HS-27A (cell line): ENCODE measurements at places on chromosomes 3 and 15.

DNA sequence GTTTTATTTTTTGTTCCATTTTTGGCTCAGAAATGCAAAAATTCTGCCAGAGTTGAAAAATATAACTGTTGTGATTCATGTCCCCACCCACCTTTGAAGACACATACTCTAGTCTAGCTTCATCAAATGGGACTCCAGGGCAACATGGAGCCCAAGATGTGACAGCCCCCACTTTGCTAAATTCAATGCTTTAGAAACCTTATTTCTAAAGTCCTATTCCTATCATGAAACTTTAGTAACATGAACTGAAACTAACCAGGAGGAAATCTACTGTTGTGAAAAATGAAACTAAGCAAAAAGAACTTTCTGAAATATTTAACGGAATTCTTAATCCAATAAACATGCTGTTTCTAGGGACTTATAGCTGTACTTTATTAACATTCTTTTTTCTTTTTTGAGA, 20.3 kb downstream of the UBP1 start:
- no peak for DNase-seq

GRCh38 chr3:170815340-170815739, 54.7 kb downstream of the RPL22L1 start:
- DNase-seq, result no peak

- no peak for DNase-seq
These were observed 2.4 kb upstream of the CORO2B start for GRCh38 chr15:68576235-68576892.

DNA sequence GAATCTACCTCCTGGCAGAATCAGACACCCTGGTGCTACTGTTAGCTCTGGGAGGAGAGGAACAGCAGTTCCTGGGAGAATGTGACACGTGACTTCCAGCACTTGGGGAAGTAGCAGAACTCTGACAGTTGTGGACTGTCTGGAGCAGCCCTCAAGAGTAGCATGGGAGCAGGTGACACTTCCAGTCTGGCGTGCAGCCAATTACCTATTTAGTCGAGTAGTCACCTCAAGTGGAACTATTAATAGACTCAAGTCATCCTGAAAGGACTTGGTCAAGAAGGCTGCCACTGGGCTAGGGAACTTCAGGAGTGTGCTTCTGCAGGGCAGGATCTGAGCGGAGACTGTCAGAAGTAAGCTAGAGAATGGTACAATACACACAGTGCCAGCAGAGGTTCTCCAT, 62.3 kb downstream of the MTHFS start:
- no peak for DNase-seq

DNA sequence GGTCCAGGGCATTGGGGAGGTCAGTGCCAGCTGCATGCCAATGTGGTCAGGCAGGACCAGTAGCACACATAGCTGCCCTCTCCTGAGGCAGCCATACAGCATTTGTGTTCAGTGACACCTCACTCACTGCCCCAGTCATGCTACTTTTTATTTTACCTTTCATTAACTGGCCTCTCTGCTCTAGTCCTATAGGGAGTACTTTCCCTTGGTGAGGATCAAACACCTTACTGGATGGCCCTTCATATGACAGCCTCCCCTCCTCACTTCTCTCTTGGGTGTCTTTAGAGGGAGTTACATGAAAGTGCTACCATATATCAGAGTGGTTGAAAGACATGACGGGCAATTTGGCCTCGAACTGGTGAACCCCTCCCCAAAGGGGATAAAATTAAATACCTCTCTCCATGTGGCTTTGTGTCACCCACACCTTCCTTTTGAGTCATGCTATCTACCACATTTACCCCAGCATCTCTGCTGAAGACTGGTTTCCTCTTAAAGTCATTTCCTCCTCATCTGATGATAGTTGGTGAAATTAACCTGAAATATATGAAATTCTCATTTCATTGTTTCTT, 17.6 kb downstream of the RLBP1 start:
- DNase-seq, result no peak

DNA sequence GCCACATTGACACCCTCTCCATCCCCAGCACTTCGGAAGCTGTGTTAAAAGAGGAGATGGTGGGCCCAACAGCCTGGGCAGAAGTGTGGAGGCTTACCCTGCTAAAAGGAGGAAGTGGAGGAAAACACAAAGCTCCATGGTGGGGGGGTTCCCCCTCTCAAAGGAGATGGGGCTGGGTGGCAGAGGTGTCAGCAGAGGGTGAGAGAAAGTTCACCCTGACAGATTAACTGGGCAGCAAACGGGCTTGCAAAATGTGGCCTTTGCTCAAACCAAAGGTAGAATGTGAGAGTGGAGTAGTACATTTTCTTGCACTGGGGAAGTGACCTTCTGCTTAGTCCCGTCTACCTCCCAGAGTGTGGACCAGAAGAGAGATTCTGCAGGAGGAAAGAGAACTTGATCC, 44.7 kb downstream of the MYO1E start:
- no peak for DNase-seq

GRCh38 chr3:136008732-136009470, 43.4 kb downstream of the PPP2R3A start:
- no peak for DNase-seq

DNA sequence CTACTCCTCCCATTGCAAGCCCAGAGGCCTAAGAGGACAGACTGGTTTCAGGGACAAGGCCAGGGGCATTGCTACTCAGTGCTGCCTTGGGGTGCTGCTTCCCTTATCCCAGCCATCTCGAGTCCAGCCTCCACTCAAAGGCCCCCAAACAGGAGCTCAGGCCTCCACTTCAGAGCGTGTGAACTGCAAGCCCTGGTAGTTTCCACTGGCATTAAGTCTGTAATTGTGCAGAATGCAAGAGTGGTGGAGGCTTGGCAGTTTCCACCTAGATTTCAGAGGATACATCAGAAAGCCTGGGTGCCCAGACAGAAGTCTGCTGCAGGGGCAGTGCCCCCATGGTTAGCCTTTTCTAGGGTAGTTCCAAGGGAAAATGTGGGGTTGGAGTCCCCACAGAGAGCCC, 192.8 kb upstream of the ST8SIA2 start:
- no peak for DNase-seq

GRCh38 chr15:90376789-90377188, 11.3 kb upstream of the IQGAP1 start:
- no peak for DNase-seq

GRCh38 chr3:66567077-66567476, 66.3 kb upstream of the LRIG1 start:
- peak; percentile 46 for DNase-seq

- DNase-seq, result peak; percentile 80
These were observed 82.9 kb upstream of the GSK3B start for GRCh38 chr3:120177151-120177550.
